ENCODE measurements at places on chromosomes 5 and 9.

DNA sequence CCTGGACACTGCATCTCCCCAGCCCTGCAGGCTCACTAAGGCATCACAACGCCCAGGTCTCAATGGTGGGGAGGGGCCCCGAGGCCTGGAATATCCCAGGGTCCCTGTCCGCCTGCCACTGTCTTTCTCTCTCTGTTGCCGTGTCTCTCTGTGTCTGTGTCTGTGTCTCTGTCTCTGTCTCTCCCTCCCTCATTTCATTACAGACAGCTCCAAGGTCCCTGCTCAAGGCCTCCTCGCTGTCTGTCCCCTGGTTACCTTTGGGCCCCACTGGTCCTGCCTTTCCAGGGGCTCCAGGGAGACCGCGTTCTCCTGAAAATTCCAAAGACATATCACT, 3.2 kb downstream of the FCN1 start:
- no peak for DNase-seq

DNA sequence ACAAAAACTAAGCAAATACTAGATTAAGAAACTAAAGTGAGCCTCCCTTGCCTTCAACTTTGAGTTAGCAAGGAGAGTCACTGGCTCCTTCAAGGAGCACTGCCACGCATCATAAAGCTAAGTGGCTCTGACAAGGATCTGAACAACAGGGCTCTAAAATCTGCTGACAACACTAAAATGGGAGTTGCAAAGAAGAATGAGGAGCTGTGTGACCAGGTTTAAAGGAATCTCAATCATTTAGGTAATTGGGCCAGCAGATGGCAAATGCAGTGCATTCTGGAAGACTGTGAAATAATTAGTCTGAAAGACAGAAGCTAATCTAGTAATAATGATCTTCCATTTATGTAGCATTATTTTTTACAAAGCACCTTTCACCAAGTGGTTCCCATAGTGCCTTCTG, 297.0 kb upstream of the TAS2R1 start:
- DNase-seq, result no peak

DNA sequence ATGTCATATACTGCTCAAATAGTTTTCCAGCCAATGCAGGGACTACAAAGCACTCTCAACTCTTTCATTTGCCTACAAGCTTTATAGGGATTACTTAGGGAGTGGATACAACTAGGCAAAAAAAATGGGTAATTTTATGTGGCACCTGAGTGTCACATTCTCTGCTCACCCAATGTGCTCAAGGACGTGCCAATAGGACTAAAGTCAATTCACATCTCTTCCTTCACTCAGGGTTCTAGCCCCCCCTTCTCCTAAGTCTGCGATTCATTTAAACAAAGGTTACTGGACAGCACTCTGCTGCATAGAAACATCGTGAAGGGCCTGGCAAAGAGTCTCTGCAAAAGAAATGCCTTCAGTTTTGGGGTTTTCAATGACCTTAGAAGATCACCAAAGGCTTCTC, 142.3 kb downstream of the TSSK1B start:
- no peak for DNase-seq

DNA sequence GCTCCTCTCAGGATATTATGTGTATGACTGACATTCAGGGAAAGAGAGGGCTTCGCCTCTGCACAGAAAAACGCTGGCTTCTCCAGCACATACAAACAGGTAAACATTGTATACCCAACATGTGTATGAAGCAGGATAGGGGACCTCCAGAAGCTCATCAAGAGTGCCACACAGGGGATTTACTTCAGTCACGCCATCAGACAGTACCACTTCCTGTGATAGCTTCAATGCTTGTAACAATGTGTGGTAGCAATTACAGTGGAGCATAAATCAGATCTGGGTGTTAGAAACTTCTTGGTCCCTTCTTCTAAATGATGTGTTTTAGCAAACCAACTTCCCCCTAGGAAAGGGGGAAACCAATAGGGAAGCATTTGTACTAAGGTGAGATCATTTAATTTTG, 160.8 kb downstream of the TSSK1B start:
- no peak for DNase-seq

GRCh38 chr9:82570226-82570625, 492.7 kb downstream of the RASEF start:
- no peak for DNase-seq

DNA sequence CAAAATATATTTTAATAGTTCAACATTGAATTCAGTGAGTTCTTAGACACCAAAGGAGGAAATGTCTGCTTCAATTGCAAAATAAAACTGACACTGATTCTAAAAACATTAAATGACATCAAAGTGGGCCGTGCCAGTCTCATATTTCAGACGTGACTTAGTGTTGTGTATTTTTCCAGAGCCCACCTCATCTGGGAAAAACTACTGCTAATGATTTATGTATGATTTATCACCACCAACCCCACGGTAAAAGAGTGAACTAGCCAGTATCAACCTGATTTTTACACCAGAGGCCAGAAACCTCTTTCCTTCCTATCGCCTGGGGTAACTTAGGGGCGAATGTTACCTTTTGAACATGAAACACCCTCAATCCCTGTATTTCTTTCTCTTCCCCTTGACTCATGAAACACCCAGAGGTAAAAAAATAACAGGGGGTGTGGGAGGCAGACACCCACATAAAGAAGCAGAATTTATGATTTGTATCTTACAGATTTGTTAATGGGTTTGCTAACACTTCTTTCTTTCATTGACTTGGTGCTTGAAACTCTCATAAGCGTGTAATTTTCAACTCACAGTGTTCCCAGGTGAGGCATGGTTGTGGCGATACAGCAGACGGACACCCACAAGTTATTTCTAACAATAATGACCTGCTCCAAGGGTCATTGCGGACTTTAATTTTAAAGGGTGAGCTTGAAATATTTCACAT, 56.4 kb upstream of the FANCC start:
- DNase-seq, result no peak

- no peak for DNase-seq
Measured at GRCh38 chr9:71975833-71976232, 64.4 kb downstream of the C9orf85 start.

DNA sequence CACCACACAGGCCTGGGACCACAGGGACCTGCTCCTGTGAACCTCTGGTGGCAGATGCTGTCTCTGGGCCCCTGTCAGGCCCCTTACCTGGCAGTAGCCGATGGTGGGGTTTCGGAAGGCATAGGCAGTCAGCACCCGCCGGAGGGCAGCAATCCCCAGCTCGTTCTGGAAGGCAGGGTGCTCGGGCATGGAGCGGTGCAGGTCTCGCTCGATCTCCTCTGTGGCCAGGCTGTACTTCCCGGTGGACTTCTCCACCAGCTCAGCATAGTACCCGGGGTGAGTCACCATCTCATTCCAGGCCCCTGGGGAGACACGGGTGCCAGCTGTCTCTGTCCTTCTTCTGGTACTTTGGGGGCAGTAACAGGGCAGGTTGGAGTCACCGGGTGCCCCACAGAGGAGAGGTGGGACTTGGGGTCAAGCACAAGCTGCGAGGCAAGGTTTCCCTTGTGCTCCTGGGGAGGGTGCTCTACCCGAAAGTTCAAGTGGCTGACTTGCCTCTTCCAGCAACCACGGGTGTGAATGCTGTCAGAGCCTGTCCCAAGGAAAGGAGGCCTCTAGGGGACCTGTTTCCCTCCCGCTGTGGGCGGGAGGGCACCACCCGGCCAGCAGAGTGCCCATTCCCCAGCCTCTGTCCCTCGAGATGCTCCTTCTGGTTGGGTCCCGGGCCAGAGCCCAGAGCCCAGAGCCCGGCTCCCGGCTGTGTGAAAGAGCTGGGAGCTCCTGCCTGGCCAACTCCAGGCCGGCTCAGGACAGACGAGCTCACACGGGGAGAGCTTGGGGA, 19.8 kb upstream of the MRNIP start:
- no peak for DNase-seq

DNA sequence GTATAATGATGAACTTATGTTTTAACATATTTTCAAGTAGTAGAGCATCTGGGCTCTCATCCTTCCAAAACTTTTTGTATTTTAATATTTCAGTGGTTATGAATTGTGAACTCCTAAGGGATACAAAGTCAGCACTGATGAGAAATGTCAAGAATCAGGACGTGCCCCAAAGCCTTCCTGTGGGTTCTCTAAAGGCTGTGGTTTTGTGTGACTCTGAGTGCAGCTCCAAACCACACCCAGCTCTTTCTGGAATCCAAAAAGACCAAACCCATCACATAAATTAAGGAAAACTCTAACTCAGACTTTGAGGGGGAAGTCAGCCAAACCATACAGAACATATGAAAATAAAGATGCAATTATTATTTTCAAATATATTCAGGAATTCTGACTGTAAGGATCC, 40.8 kb upstream of the SMU1 start:
- DNase-seq, result no peak

- DNase-seq, result no peak
Measured at GRCh38 chr5:14810928-14811572, 60.5 kb downstream of the ANKH start.

GRCh38 chr9:137612741-137613142, 6.1 kb upstream of the EHMT1 start:
- no peak for DNase-seq

DNA sequence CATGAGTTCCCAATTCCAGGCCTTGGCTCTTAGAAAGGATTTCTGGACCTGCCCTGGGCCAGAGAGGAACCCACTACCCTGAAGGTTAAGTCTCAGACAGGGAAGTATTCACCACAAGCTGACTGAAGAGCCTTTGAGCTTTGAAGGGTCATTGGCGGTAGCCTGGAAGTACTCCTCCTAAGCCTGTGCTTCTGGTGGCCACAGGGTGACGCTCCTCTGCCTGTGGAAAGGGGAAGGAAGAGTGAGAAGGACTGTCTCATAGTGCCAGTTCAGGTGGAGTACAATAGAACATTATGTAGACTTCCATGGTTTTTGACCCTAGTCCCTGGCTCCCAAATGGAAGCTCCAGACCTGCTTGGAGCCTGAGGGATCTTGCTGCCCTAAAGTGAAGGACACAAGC, 1233.2 kb upstream of the CDH6 start:
- DNase-seq, result no peak

GRCh38 chr9:96574455-96574854, 45.2 kb downstream of the CDC14B start:
- DNase-seq, result no peak

DNA sequence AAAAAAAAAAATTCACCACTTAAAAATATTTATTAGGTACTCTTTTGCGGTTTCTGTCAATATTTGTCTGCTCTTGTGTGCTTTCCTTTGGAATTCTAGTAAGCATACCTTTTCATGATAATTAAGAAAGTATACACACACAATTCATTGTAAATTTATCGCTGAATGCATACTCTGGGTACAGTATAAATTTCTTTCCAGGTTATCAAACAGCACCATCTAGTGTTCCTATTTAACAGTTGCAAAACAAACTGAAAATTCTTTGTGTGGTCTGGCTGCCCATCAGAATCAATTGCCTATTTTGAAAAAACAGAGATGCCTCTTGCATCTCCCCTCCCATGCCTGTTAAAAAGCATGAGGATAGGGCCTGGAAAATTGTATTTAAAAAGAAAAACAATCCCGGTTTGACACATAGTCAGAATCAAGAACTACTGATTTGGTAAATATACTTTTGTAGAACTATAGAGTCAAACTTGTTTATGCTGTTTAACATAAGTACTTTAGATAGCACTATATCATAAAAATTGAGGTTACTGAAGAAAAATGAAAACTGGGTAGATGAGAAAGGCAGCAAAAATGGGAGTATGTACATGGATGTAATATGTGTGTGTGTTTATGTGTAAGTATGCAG, 16.2 kb downstream of the PGGT1B start:
- DNase-seq, result no peak

- no peak for DNase-seq
Measured at GRCh38 chr5:128895122-128895521, 70.2 kb upstream of the SLC27A6 start.

DNA sequence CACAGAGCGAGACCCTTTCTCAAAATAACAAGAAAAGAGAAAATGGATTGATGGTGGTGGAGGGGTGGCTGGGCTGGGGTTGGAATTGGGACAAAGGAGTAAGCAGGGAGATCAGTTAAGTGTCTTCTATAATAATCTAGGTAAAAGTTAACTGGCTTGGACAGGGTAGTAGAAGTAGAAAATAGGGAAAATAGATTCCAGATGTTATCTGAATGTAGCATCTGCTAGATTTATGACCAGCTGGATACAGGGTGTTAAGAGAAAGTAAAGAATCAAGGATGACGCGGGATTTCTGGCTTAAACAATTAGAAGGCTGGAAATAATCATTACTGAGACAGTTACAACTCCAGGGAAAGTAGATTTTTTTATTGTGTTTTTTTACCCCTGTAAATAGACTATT, 13.0 kb downstream of the PPP6C start:
- no peak for DNase-seq

- DNase-seq, result no peak
Measured at GRCh38 chr5:127046343-127047072, 16.1 kb upstream of the MARCHF3 start.

- no peak for DNase-seq
Measured at GRCh38 chr9:36625006-36625615, 52.4 kb downstream of the MELK start.

DNA sequence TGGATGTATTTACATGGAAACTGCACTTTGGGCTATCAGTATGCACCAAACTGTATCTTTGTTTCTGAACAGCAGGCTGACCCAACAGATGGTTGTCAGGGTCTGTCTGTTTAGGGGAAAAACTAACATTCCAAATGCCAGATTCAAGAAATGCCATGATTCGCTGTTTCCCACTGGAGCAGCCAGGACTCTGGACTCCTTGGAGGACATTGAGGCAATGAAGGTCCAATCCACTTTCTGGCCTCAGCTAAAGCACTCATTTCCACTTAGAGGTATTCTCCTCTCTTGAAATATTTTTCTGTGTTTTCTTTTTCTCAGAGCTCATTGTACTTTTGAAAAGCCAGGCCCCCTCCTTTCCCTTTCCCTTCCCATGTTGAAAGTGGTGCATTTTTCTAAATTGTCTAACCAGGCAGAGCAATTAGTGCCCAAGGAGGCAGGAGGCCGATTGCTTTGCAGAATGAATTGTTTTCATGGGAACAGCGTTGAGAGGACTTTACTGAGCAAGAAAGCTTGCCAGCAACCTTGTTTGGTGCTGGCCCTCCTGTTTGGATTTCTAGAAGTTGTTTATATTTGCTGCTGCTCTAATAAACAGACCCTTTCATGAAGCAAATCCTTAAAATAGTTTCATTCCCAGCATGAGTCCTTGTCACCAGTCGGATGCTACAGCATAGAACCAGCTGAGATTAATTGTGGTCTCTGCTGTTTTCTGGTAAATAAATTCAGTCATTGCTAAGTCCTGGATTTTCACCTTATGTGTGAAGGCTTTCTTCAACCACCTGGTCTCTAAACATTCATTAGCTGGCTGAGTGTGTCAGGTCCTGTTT, 132.8 kb upstream of the TAF11L2 start:
- no peak for DNase-seq

- no peak for DNase-seq
Measured at GRCh38 chr9:18396102-18396728, 77.7 kb upstream of the ADAMTSL1 start.

DNA sequence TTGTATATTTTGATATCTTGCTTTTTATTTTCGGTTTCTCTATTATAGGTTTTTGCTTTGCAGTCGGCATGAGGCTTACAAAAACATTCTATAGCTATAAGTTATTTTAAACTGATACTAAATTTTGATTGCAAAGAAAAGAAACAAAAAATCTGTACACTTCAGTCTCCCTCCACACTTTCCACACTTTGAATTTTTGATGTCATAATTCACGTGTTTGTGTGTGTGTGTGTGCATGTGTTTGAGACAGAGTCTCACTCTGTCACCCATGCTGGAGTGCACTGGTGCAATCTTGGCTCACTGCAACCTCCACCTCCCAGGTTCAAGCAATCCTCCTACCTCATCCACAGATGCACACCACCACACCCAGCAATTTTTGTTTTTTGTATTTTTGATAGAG, 124.9 kb downstream of the MRPS30 start:
- DNase-seq, result no peak

- DNase-seq, result no peak
Measured at GRCh38 chr9:131432597-131433301, 38.9 kb downstream of the PRRC2B start.

- no peak for DNase-seq
Measured at GRCh38 chr9:120583958-120584369, 4.0 kb upstream of the CDK5RAP2 start.

Data from stimulated activated CD8-positive, alpha-beta memory T cell treated with anti-CD3 and anti-CD28 coated beads, Interleukin-15, amount 100 ng/mL, for 48 hours (primary cell).